ENCODE measurements at places on chromosomes 12 and 14.

- no peak for DNase-seq
These were observed 57.3 kb upstream of the TMEM132D start for GRCh38 chr12:129961091-129961490.

- no peak for DNase-seq
These were observed 230.7 kb upstream of the PDZRN4 start for GRCh38 chr12:40957417-40957816.

DNA sequence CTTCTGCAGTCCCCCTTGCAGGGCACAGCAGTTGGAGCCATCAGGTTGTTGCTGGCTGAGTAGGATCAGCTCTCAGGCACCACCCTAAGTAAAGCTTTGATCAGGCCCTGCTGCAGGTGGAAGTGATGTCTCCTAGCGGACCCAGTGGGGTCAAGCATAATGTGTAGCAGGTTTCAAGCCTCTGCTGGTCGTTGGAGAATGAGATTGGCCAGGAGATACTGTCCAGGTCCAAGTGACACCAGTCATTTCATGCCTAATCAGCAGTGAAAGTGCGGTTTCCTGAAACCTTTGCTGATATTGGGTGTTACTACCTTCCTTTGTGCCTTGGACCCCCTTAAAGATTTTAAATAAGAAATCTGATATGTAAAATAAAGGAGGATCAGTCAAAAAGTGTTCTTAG is 72.6 kb downstream of the SUSD6 start:
- DNase-seq, result no peak

DNA sequence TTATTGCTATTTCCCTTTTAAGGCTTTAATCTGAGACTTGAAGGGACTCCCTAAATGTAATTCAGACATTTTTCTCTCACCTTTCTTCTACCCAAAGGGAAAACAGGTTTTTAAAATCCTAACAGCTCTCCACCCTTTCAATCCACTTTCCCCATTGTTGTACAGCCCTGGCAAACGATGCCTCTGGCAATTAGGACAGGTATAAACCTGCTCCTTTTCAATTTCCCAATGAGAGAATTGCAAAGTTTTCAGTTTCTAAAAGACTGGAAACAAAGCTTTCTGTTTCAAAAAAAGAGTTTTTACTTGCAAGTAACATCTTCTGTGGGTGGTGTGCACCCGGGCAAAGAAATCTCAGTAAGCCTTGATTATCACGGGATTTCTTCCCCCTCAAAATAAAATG is 131.2 kb downstream of the HMGA2 start:
- no peak for DNase-seq
